Skin of body (tissue), 3 donors: ENCODE measurements at places on chromosomes 7 and 10. TPM values are rescaled to one million over a fixed set of nuclear protein-coding genes. Genes with fewer than 3 reads are reported as not detected.
A peak's percentile ranks its signal among the peaks of the same experiment; 100 is the strongest.

DNA sequence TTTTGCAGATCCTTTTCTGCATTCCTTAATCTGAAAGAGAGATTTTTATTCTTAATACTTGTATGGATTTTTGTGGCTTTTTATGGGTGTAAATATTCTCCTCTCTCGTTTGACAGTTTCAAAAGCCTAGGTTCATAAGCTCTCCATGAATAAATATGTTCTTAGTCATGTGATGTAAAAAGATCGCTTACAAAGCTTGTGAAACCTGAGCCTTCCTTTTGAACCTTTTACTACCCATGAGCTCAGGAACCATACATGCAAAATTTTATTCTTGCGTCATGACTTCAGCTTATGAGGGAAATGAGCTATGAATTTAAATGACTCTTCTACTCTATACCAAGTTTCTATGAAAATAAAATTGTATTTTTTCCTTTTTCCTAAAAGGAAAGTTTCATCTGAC lies 98.7 kb downstream of the POLL start:
- DNase-seq, result no peak

- DNase-seq, result no peak
These were observed 63.2 kb upstream of the EXOC6 start for GRCh38 chr10:92785118-92785517.

DNA sequence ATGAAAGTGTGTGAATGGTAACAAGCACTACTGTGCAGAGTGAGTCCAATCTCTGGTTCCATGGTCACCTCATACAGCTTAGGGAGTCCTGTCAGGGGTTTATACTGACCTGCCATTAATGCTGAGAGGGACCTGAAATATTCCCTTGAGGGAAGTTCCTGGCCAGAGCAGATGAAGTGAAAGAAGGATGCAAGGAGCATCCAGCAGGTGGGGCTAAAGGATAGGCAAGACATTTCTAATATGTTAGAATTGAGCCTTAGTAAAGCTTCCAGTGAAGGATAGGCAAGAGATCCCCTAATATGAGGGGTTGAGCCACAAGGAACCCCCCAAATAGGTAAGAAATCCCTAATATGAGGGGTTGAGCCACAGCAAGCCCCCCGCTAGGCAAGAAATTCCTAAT lies 25.5 kb upstream of the FAM221A start:
- no peak for DNase-seq

DNA sequence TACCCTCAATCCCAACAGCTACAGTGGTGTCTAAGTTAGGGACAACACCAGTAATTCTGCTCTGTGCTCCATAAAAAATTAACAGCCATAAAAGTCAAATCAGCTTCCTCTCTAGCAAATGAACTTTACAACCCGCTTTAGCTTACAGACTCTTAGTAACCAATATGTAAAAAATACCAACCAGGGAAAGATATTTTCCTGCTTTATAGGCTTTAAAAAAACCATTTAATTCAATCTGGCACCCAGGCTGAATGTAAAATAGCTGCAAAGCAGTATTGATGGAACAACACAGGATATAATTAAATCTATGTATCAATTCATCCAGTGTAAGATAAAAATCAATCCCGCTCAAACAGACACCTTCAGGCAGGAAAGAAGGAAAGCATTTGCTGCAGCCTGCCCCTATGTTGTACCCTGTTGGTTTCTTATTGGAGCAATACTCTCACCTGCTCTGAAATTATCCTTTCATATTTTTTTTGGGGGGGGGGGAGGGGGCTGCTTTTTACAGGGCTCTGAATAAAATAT lies 98.6 kb downstream of the NXPH1 start:
- DNase-seq, result no peak

- no peak for DNase-seq
These were observed 44.1 kb downstream of the MTURN start for GRCh38 chr7:30178748-30179436.

GRCh38 chr7:104922182-104923009 lies 91.6 kb upstream of the KMT2E start:
- no peak for DNase-seq

- peak; percentile 13 for DNase-seq
These were observed 39.1 kb upstream of the GNAI1 start for GRCh38 chr7:80095545-80095944.

GRCh38 chr7:24945899-24946298 lies 34.1 kb downstream of the OSBPL3 start:
- DNase-seq, result no peak

GRCh38 chr7:128827971-128828711 lies 2.1 kb upstream of the FLNC start:
- DNase-seq, result no peak

- no peak for DNase-seq
These were observed 98.3 kb upstream of the C7orf33 start for GRCh38 chr7:148492157-148492860.

DNA sequence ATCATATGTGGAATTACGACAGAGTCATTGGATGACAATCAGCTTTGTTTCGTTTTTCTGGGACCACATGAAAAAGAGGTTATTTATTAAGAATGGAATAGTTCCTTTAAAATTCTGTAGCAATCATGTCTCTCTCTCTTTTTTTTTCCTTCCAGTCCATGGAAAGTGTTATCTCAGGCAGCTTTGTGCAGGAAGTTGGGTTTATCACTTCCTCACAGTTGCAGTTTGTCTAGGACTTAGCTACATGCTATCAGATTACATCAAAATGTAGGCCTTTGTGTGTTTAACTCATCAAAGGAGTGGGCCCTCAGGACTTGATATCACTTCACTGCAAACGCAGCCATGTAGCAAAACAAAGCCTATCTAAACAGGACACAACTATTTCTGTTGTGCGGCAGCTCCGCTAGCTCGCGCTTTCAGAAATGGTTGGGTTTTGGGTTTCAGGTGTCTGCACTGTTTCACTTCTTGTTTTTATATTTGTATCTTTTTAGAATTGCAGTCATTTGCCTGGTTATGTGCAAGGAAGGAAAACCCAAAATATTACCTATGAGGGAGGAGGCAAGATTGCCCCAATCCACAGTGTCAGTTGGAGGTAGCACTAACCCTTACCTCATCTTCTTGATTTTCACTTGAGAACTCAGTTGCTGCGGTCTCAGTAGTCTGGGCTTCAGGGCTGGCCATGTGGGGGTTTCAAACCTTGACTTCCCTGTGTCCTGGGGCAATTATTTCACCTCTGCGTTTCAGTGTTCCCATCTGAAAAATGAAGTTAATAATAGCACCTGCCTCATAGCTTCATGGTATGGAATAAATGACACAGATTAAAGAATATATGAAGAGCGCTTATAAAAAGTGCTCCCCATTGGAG lies 66.7 kb downstream of the HHEX start:
- peak; percentile 12 for DNase-seq

DNA sequence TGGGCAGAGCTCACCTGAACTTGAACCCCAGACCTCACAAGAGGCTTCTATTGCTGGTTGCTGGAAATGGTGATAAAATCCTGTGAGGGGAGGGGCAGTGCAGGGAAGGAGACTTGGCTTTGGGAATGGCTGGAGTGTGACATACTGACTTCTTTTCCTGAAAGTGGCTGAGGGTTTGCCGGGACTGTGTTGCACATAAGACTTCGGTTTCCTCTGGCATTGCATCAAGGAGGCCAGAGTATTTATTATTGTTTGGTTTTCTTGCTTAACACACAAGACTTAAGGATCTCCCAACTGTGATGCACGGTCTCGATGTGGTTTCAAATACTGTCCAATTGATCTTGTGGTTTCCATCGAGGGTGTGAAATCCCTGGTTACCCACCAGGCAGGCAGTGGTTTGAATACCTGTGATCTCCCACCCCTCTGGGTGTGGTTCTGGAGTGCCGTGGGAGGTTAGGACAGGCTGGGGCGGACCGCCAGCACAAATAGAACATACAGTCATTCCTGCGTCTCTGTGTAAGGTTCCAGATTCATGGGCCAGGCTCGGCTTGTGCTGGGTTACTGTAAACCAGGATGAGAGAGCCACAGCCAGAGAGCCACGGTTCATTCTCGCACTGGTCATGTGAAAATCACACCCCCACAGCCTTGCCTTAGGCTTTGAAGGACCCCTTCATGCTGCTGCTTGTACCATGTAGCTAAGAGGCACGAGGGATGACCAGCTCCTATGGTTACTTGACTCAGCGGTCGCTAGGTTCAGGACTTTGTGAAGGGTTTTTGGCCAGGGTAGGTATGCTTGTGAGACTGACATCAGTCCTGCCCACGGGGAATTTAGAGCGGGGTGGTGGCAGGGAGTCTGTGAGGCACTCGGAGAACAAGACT lies 39.2 kb downstream of the WBP1L start:
- DNase-seq, result peak; percentile 44

DNA sequence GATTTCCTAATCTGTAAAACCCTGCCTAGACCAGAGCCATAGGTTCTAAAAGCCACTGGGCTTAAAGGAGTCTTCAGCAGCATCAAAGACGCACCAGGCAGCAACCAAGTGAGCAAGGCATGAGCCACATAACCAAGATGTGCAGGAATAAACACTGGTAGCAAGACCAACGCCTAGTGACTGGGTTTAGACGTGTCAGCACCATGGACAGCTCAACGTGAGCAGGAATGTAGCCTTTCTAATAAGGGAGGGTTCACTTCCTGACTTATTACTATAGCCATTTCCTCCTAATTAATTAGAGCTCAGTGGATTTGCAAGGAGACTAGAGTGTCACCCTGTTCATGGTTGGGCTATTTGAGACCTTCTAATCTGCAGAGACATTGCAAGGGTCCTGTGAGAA lies 223.7 kb downstream of the LHFPL3 start:
- DNase-seq, result no peak

DNA sequence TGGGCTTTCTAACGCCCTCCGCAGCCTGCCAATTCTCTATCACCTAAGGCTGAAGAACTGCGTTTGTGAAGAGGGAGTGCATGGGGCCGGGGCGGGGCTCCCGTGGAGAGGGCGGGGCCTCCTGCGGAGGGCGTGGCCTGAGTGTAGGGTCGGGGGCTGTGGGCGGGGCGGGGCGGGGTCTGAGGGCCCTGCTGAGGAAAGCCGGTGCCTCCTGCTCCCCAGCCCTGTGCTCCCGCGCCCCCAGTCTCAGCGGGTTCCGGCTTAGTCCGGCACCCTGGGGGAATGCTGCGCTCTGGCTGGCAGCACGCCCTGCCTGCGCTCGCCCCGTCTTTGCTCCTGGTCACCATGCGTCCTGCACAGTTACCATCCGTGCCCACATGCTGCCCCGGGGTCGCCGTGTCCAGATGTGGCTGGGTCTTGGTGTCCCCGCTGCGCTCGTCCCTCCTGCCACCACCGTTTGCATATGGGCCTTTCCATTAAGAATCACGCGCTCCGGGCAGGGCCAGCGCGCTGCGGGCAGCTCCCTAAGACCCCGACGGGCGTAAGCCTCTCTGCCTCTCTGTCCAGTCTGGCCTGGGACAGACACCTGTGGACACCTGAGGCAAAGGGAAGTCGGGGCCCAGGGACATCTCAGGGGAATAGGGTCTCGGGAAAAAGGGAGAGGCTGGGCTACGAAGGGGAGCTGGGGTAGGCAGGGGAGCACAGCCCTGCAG lies 144.0 kb upstream of the RET start:
- DNase-seq, result no peak

DNA sequence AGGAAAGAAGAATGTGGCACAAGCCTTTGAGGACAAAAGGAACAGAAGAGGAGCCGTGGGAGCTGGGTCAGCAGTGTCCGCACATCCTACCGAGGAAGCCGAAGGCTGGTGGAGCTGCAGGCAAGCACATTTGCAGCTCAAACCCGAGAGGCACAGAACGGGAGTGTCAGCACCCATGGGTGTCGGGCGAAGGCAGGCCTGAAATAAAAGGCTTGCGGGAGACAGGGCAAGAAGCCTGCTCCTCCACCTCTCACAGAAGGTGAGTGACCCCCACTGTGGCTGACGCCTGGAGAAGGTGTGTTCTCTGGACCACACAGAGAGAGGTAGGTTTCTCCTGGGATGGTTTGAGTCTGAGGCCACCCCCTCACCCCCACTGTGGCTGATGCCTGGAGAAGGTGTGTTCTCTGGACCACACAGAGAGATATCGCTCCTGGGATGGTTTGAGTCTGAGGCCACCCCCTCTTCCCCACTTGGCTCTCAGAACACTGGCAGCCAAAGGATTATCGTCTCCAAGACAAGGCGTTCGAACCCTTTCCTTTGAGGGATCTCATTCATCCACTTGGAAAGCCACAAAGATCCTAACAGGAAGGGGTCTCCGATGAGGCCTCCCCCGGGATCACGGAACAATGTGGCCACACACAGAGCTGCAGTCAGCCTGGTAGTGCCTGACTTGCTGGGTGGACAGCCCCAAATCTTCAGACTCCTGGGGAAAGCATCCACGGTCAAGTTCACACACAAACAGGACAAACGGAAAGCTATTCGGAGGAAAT lies 21.6 kb upstream of the GTPBP4 start:
- DNase-seq, result no peak

GRCh38 chr7:132206594-132206993 lies 369.7 kb downstream of the PLXNA4 start:
- DNase-seq, result no peak

GRCh38 chr10:103786020-103786419 lies 69.4 kb downstream of the SH3PXD2A start:
- no peak for DNase-seq

DNA sequence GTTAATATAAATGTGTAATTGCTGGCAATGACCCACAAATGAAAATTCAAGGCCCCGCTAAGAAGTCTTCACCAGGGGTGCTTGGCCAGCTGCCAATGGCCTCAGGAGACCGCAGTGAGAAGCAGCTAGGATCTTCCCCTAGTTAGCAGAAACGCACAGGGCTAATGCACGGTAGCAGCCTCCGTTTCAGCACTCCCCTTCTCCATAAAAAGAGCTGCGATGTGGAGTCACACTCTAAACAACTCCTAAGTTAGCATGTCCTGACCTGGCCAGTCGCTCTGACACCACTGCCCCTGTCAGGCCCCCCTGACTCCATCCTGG lies 139.0 kb downstream of the SEPTIN14 start:
- DNase-seq, result no peak

- DNase-seq, result no peak
These were observed 357.4 kb downstream of the PLXNA4 start for GRCh38 chr7:132218876-132219275.

GRCh38 chr10:70274643-70275042 lies 9.2 kb downstream of the NPFFR1 start:
- DNase-seq, result peak; percentile 45

Gene OR2A12
- total RNA-seq, result not detected

Gene SUN3
- not detected for total RNA-seq

Gene GPR26
- total RNA-seq, result not detected

Gene SHTN1
- total RNA-seq, result 13.1 TPM

Gene RADIL
- total RNA-seq, result 2.2 TPM
